ENCODE measurements at places on chromosomes 16 and 17. TPM values are rescaled to one million over a fixed set of nuclear protein-coding genes. Genes with fewer than 3 reads are reported as not detected.

DNA sequence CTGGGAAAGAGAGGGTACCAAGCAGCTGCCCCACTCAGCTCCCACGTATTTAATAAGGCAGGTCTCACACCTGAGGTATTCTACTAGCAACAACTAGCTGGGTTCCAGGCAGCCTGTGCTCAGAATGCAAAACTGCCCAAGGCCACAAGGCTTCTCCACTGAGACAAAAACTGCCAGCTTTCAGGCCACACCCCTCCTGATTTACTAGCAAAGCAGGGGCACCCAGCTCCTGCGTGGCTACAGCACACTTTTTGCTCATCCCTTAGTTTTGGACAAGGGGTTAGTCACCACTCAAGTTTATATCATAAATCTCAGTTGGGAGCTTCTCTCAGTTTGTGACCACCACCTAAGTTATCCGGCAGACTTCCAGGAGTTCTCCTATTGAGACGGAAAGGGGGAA lies 494.6 kb downstream of the CDH11 start:
- H3K36me3 ChIP-seq: no peaks in the 10 kb centered on the region
- no peak overlapping the region for H3K4me3 ChIP-seq
- no peak overlapping the region for H3K27ac ChIP-seq

DNA sequence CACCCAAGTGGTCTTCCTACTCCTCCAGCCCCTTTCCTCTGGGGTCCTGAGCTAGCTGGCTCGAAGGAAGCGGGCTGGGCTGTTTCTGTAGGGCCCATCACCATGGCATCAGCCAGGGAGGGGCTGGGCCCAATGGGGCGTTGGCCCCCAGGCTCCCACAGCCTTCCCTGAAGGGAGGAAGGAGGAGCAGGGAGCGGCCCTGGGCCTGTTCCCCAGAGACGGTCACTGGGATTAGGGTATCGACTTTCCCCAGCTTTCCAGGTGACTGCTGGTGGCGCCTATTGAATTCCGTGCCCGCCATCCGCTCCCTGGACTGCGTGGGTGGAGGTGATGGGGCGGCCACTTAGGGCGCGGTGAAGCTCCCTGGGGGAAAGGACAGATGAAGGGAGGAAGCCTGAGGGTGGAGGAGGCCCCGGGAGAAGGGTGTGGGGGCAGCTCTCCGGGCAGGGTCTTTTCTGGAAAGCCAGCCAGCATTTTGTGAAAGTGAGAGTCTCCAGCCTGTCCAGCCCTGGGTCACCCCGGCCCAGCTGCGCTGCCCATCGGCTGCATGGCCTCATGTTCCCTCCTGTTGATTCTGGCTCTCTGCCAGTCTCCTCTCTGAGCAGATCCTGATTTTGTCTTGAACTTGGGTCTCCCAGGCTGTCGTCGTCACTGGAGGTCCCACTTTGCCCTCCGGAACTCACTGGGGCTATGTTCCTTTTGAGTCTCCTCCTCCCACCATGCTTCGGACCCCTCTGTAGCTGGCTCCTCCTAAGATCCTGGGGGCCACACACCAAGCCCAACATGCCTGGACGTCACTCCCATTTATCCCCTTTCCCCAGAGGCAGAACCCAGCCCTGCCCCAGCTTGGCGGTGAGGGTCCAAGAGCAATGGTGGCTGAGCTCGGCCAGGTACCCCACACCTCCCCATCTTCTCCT lies 9.8 kb downstream of the NHERF1 start:
- H3K4me1 ChIP-seq: peaks cover 88% of the 10 kb centered on the region
- H3K27me3 ChIP-seq: no peaks in the 10 kb centered on the region
- H3K27ac ChIP-seq: peak overlapping the region; percentile 49
- no peak for DNase-seq
- H3K36me3 ChIP-seq: no peaks in the 10 kb centered on the region
- peak overlapping the region; percentile 60 for H3K4me3 ChIP-seq

- H3K36me3 ChIP-seq: no peaks in the 10 kb centered on the region
- no peak overlapping the region for H3K4me3 ChIP-seq
- no peaks in the 10 kb centered on the region for H3K27me3 ChIP-seq
Observed at GRCh38 chr16:1980770-1981087, 540 bp downstream of the NOXO1 start.

DNA sequence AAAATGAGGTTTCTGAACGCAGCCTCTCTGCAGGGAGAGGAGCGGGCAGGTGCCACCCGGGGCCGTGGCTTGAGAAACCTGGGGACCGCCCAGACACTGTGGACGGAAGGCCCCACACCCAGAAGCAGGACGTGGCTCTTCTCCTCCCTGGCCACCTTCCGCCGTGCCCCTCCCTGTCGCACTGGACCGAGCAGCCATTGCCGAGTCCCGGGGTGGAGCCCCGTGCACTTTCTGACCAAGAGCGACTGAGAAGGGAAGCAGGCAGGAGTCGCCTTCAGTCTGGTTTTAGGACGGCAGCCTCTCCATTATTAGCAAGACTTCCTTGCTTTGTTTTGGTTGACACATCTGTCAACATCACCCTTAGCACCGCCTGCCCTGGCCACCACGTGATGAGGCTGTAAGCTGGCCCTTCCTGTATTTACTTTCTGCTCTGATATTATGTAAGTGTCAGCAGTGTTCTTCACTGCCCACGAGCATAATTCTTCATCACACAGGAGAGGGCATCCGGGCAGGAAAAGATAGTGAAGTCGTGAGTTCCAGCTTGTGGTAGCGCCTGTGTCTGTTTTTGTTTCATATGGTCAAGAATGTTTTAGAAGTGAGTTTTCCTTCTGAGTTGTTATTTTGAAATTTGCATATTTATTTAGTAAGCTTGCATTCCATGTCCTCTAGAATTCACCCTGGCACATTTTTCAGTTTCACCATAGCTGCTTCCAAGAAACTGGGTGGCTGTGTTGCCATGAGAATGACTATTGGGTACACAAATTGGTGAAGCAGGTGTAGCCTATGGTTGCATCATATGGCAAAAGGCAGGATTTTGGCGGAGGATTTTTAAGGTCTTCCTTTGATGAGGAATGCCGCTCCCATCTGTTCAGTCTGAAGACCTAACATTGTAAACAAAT lies 1.0 kb downstream of the HERPUD1 start:
- DNase-seq: no peak
- peaks cover 18% of the 10 kb centered on the region for H3K4me1 ChIP-seq
- peak overlapping the region; percentile 94 for H3K4me3 ChIP-seq
- H3K36me3 ChIP-seq: peaks cover 24% of the 10 kb centered on the region
- no peaks in the 10 kb centered on the region for H3K27me3 ChIP-seq
- peak overlapping the region; percentile 98 for H3K27ac ChIP-seq

GRCh38 chr17:60169921-60170817 lies 20.4 kb downstream of the CA4 start:
- H3K27me3 ChIP-seq: no peaks in the 10 kb centered on the region
- H3K27ac ChIP-seq: no peak overlapping the region
- no peaks in the 10 kb centered on the region for H3K36me3 ChIP-seq
- peak; percentile 34 for DNase-seq
- no peak overlapping the region for H3K4me3 ChIP-seq

GRCh38 chr17:67157732-67158639 lies 87.0 kb downstream of the HELZ start:
- no peak overlapping the region for H3K4me3 ChIP-seq
- H3K4me1 ChIP-seq: no peaks in the 10 kb centered on the region
- no peaks in the 10 kb centered on the region for H3K27me3 ChIP-seq
- no peak for DNase-seq

DNA sequence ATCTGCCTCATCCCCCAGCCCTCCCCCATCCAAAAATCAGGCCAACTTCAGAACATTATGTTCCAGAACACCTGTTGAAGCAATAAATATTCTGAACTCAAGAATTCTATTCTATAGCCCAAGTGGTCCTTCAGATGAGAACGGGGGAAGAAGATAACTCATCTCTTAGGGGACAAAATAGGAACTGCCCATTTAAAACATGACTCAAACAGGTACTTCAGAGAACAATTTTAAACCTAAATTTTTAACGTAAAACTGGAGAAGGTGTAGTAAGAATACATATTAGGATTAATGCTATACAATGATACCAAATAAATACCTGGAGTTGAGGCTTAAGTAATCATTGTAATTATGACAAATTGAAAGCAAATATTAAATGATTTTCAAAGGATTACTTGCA lies 112.1 kb downstream of the CDYL2 start:
- H3K27me3 ChIP-seq: no peaks in the 10 kb centered on the region
- no peak overlapping the region for H3K27ac ChIP-seq
- peaks cover 5% of the 10 kb centered on the region for H3K4me1 ChIP-seq
- no peaks in the 10 kb centered on the region for H3K36me3 ChIP-seq
- H3K4me3 ChIP-seq: no peak overlapping the region

- H3K36me3 ChIP-seq: no peaks in the 10 kb centered on the region
- H3K4me1 ChIP-seq: no peaks in the 10 kb centered on the region
Observed at GRCh38 chr16:85284141-85284817, 172.0 kb upstream of the CIBAR2 start.

DNA sequence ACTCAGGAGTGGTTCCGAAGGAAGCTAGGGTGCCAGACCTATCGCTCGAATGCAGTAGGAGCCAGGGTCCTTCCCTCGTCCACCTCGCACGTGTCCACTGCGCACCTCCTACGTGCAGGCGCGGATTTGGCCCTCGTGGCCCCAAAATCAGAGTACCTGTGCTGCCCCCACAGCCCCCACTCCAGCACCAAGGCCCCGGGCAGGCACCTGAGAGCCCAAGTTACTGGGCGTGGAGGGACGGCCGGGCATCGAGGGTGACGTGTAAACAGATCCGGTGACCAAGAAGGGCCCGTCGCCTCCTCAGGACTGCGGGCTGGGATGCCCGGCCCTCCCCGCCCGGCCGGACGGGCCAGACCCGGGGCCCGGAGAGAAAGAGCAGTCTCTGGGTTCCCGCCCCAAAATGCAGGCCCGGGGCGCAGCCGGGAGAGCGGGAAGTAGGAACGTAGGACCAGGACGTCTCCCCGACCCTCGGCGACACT lies 492 bp downstream of the SLC25A39 start:
- H3K4me3 ChIP-seq: peak overlapping the region; percentile 98
- no peak for DNase-seq
- no peaks in the 10 kb centered on the region for H3K36me3 ChIP-seq

- no peaks in the 10 kb centered on the region for H3K27me3 ChIP-seq
- H3K36me3 ChIP-seq: no peaks in the 10 kb centered on the region
- DNase-seq: no peak
Observed at GRCh38 chr17:69069226-69069750, 8.6 kb upstream of the ABCA9 start.

- H3K4me1 ChIP-seq: peaks cover 29% of the 10 kb centered on the region
- H3K27me3 ChIP-seq: no peaks in the 10 kb centered on the region
- no peak for DNase-seq
- no peaks in the 10 kb centered on the region for H3K36me3 ChIP-seq
- peak overlapping the region; percentile 71 for H3K27ac ChIP-seq
- peak overlapping the region; percentile 67 for H3K4me3 ChIP-seq
Observed at GRCh38 chr17:49360796-49361128, 1.3 kb downstream of the ZNF652 start.

GRCh38 chr17:4463818-4464476 lies 30.2 kb downstream of the SPNS3 start:
- H3K27me3 ChIP-seq: no peaks in the 10 kb centered on the region
- DNase-seq: no peak
- no peaks in the 10 kb centered on the region for H3K36me3 ChIP-seq
- H3K4me3 ChIP-seq: no peak overlapping the region
- H3K27ac ChIP-seq: no peak overlapping the region

DNA sequence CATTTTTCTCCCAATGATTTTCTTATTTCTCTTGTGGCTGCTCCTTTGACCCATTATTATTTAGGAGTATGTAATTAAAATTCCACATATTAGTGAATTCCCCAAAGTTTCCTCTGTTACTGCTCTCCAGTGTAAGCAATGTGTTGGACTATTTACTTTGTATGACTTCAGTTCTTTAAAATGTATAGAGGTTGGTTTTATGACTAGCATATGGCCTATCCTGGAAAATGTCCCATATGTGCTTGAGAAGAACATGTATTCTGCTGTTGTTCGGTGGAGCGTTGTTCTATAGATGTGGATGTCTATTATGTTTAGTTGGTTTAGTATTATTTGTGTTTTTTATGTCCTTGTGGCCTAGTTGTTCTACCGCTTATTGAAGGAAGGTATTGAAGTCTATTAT lies 6.0 kb upstream of the NT5M start:
- H3K36me3 ChIP-seq: no peaks in the 10 kb centered on the region
- H3K4me3 ChIP-seq: no peak overlapping the region
- H3K27me3 ChIP-seq: no peaks in the 10 kb centered on the region
- DNase-seq: no peak
- H3K4me1 ChIP-seq: peaks cover 4% of the 10 kb centered on the region

DNA sequence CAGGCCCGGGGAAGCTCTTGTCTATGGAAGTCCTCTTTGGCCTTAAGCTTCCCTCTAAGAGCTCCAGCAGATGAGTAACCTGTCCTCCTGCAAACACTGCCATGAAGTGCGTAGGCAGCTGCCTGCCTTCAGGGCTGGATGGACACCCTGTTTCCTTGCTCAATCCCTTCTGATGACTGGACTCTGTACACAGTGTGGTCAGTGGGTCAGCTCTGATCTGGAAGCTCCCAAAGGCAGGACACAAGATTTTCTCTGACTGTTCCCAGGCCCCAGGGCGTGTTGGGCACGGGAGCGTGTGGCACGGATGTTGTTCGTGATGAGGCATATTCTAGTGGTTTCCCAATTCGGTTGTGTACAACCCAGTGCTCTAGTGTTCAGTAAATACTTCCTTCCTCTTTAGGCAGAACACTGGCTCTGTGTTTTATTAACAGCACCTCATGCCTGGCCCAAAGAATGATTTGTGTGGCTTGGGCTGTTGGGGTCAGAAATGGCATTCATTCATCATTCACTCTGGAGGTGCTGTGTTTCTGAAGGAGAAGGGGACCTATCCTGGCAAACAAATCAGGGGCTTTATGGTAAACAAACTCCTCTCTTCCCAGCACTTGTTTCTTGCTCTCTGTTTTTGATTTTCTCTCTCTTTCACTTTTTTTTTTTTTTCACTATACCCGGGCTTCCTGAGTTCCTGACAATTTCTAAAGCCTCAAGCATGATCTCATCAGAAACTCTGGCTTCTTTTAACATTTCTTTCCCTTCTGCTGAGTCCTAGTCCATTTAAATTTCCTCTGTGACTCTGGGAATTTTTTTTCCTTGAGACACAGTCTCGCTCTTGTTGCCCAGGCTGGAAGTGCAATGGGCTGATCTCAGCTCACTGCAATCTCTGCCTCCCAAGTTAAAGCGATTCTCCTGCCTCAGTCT lies 12.0 kb upstream of the RNF157 start:
- H3K27ac ChIP-seq: peak overlapping the region; percentile 68
- H3K4me1 ChIP-seq: peaks cover 33% of the 10 kb centered on the region
- H3K27me3 ChIP-seq: no peaks in the 10 kb centered on the region
- H3K4me3 ChIP-seq: peak overlapping the region; percentile 27

The SCGB1C2 gene
- not detected for total RNA-seq

The ABCC11 gene
- total RNA-seq: 0.08 TPM

The DRC3 gene
- total RNA-seq: not detected

Measured in naive thymus-derived CD4-positive, alpha-beta T cell (primary cell).